Sciatic nerve (tissue), 2 donors: ENCODE measurements at places on chromosomes 3 and 15.

DNA sequence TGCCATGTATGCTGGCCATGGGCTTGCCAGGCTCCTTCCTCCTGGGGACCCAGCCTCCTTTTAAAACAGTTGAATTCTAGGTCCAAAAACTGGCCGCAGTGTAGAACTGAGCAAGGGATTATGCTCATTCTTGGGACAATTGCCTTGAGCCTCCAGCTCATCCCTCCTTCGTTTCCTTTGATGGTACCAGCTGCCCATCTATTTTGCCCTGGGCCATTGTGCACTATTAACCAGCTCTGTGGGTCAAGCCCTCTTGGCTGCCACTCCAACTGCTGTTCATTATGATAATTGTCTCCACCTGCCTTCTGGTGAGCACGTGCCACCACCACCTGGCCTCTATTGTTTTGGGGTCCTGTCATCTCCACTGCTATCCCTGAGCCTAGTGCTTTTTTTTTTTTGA is 75.8 kb upstream of the SYN2 start:
- no peak for DNase-seq

GRCh38 chr15:87829332-87830050 is 427.0 kb downstream of the NTRK3 start:
- DNase-seq = no peak

- DNase-seq = no peak
Observed at GRCh38 chr15:95304151-95304946, 1026.2 kb upstream of the NR2F2 start.

- no peak for DNase-seq
Observed at GRCh38 chr3:23932571-23932970, 12.5 kb upstream of the NR1D2 start.

DNA sequence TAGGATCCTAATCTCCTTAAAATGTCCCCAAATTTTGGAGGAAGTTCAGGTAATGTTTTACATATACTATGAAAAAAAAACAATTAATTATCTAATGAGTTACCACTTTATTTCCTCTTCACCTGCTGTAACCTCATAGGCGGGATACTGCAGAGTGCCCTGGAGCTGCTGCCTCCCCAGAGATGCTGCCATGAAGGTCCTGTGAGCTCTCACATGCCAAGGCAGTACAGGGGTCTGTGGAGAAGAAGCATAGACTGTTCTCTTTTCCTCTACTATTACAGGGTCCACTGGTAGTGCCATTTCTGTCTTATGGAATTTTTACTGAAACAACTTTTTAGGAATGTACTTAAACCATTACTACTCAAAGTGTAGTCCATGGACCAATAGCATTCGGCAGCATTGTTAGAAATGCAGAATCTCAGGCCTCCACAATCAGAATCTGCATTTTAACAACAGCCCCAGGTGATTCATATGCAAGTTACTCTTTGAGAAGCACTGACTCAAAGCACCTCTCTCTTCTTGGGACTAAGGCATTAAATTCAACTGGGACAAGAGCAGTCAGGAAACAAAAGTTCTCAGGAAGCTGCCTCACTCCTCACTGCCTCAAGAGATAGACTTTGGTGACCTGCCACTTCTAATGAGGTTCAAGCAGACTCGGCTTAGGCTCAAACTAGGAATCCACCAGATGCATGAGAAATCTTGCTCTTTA is 30.3 kb upstream of the CPOX start:
- DNase-seq = no peak

- DNase-seq = no peak
Observed at GRCh38 chr15:70596354-70597055, 166.9 kb downstream of the UACA start.

- no peak for DNase-seq
Observed at GRCh38 chr3:11136116-11136515, 18.2 kb upstream of the HRH1 start.

GRCh38 chr3:149967086-149967685 is 3.5 kb downstream of the PFN2 start:
- no peak for DNase-seq

DNA sequence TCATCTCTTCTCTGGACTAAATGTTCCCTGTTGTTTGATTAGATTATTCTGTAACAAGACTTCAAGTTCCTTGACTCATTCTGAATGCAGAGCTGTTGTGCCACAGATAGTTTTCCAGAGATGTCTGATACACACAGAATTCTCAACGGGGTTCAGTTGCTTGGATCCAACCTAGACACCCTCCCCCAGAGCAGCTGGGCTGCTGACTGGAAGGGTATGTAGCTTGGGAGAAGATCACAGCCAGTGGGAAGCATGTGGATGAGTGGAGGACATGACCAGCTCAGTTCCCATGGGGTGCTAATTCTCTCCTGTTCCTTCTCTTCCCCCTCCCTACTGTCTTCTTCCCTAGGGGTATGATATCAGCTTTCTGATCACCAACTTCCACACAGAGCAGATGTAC is 6.6 kb upstream of the TTLL3 start:
- DNase-seq = no peak

DNA sequence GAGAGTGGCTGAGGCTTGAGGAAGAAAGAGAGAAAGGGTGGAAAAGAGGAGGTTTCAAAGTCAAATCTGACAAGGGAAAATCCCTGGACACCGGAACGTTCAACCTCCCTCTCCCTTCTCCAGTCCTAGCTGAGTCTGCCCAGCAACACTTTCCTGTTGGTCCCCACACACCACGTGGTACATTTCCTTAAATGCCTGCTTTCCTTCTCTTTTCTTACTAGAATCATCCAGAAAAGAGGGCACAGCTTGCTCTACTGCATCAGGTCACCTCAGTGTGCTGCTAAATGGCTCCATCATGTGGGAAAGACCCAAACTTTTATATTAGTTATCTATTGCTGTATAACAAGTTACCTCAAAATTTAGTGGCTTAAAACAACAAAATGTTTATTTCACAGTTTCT is 181.2 kb downstream of the NECTIN3 start:
- DNase-seq = no peak

DNA sequence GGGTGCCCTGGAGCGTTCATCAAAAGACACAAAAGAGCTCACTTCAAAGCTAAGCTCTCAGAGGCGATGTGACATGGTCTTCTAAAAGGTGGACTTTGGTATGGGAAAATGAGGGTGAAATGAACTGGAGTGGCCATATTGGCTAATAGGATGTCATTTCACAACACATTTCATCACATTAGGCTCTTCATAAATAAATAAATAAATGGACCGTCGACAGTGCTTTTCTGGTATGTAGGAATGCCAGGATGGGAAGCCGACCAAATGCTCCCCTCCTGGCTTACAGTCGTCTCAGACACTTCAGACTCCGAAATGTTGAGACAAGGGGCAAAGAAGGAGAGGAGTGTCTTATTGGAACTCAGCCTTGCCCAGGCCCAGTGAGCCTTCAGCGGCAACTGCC is 383.0 kb downstream of the NTRK3 start:
- no peak for DNase-seq

DNA sequence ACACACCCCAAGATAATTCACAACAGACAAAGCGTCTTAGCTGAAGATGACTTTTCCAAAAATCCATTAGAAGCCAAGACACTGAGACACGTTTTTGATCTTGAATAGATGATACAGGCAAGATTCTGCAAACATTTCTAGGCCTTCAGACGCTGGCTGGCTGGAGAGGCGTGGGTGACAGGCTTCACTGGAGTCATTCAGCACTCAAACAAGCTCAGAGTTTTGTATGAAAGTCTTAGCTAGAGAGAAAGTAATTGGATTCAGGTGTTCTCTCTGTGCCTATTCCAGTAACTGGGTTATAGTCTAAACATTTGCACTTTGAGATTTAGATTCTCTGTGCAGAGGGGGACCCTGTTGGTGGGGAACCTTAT is 147.7 kb upstream of the BHLHE40 start:
- DNase-seq = no peak

DNA sequence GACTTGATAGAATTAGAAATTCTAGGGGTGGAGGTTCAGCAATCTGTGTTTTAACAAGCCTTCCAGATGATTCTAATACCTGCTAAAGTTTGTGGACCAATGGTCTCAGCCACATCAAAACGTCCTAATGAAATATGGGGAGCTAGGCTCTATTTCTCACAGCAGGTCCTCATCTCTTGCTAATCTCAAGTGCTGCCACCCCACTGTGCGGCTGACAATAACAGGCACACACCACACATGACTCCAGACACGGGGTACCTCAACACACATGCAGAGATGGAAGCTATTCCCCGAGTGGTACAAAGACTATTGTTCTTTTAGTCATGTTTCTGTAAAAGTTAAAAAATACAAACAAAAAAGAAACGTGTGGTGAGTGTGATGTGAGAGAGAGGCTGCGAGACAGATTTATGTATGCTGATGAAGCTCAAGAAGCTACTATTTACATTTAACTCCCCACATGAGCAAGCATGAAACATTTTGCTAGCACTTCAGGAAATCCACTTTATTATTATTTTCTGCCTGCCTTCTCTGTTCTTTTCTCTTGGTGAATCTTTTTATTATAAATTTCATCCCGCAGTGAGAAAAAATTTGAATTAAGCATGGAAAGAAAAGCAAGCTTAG is 405.6 kb downstream of the MAGI1 start:
- DNase-seq = no peak

GRCh38 chr3:58487140-58487886 is 4.6 kb upstream of the KCTD6 start:
- DNase-seq = no peak

DNA sequence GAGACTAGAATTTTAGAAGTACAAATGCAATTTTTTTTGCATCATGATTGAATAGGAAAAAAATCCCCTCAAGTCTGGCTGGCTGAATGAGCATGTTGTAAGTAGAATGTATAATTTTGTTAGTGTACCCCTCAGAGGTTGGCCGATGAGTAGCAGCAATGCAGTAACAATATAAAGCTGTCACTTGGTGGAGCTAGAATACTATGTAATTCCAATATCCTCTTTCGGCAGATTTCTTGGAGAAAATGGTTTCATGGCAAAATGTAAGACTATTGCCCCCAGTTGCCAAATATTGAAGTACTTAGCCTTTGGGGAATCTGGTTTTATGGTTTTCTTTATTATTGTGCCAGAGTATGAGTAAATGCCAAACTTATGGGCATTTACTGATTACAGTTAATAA is 39.8 kb upstream of the SGO1 start:
- no peak for DNase-seq

DNA sequence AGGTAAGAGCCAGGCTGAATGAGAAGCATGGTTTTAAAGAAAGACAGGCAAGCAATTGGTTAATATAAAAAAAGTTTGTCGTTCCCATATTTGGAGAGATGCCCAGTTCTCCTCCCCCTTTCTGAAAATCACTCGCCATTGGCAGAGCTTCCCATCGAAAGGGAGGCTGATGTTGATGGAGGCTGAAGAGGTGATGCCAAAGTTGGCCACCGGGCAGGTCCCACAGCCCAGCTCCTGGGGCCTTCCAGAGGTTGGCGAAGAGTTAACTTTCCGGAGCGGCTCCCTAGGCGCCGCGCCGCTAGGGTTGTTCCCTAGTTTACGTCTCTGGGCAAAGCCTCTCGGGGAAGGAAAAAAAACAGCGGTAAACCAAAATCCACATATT is 793 bp downstream of the PCOLCE2 start:
- DNase-seq = no peak

GRCh38 chr3:87975716-87976115 is 83.1 kb downstream of the CGGBP1 start:
- DNase-seq = no peak

DNA sequence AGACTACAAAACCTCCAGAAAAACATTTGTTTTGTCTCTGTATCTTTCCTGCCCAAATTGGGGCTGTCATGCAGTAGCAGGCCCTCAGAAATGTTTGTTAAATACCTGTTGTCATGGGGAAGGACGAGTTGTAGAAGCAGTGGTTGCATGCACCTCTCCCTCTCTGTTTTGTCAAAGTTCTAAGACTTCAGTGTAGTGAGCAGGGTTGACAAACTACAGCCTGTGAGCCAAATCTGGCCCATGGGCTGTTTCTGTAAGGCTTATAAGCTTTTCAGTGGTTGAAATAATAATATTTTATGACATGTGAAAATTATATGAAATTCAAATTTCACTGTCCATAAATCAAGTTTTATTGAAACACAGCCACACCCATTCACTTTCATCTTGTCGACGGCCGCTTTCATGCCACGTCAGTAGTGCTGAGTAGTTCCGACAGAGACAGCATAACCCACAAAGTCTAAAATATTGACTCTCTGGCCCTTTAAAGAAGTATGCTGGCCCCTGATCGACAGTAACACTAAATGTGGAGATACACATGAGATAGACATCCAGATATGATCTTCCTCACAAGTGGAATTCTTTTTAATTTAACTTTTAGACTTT is 102.9 kb downstream of the PDZRN3 start:
- no peak for DNase-seq

GRCh38 chr3:131560795-131561194 is 58.0 kb upstream of the MRPL3 start:
- DNase-seq = no peak

GRCh38 chr15:72285402-72285801 is 13.0 kb upstream of the PARP6 start:
- DNase-seq = no peak

DNA sequence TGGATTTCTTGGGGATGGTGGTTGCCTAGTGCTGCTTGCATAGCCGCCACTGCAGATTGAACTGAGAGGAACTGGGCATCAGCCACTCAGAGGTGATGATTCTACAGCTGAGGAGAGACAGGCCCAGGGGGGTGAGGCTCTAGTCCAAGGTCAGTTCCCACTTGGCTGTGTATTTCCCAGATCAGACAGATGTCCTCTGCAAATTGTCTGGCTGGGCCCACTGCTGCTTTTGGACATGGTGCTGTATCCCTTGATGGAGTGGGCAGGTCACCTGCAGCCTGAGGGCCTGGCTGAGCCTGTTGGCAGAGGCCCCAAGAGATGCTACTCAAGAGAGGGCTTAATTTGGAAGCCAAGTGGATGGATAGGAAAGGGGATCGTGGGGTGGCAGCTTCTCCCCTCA is 124.5 kb upstream of the CTDSPL start:
- DNase-seq = no peak

DNA sequence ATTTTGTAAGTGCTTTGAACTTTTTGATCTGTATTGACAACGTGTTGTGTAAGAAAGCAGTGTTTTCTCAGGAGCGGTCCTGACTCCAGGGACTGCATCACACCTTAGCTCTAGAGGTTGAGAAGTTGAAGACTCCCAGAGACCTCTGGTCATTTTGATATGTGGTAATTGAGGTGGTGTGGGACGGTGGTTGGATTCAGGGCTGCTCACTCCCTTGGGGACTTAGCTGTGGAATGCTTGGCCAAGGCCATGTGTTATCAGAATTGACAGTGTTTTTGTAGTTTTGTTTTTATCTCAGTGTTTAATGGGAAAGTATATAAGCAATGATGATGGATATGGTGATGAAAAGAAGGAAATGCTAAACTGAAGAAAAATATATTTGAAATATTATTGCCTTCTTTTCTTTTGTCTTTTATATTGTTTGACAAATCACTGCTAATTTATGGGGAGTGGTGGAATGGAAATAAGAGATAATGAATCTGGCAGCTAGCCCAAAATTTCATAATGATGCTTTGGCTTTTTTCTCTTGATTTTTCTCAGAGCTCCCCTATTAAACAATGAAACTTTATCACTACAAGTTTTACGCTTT is 16.0 kb downstream of the CMSS1 start:
- DNase-seq = no peak

DNA sequence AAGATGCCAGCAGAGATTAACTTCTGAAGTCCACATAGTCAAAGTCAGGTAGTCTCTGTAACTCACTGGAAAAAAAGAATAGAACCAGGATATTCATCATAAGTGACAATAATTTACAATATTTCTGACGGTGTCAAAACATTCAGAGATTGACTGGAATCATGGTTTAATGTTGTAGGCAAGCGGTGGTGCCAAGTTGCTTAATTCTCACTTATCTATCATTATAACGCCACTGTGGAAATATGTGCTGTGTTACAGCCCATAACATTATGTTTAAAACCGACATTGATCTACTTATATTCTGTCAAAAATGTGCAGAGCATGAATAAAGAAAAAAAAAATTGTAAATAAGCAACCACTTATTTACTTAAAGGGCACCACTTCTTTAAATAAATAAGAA is 801.7 kb downstream of the DIPK2A start:
- no peak for DNase-seq
